ENCODE measurements at places on chromosomes 1 and 21.

DNA sequence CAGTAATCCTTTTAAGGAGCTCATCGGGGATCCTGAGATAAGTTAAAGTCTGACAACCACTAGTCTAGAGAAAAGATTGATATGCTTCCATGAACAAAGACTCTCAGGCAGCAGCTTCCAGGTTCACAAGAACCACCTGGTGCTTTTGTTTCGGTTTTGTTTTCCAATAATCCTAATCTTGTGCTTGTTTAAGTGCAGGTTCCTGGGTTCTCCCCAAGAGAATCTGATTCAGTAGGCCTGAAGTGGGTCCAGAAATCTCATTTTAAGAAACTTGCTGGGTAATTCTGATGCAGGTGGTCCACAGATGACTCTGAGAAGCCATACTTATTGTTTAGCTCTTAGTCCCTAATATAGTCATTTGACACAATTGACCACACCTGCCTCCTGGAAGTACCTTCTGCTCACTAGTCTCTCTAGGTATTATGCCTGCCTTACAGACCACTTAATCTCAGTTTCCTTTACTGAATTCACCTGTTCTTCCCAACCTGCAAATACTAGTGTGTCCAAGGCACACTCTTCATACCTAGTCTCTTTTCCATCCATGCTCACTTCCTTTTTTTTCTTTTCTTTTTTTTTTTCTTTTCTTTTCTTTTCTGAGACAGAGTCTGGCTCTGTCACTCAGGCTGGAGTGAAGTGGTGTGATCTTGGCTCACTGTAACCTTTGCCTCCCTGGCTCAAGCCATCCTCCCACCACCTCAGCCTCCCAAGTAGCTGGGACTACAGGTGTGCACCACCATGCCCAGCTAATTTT, 20.5 kb upstream of the FRRS1 start:
- peak; percentile 23 for DNase-seq

DNA sequence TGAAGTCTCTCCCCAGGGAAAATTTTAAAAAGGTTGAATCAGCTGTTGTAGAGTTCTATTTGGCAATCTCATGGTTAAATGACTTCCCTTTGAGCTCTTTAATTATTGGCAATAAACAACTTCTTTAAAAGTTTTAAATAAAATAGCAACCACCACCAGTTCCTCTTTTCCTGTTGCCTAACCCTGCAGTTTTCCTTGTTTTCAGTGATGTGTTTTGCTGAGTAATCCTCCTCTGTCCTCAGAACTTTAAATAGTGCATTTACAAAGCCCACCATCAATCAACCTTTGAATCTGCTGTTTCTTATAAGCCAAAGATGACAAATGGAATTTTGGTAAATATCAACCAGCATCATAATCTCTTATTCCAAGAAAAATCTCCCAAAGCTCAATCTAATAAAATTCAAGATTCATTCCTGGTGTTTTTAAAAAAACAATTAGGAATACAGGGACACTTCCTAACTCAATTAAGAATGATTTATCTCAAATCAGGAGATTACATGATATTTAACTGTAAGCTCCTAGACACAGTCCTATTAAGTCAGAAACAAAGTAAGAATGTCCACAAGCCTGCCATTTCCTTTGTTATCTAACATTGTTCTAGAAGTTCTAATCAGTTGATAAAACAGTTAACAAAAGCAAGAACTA, 14.8 kb downstream of the AVPR1B start:
- DNase-seq = no peak

GRCh38 chr1:6970221-6970620, 185.0 kb downstream of the CAMTA1 start:
- no peak for DNase-seq

DNA sequence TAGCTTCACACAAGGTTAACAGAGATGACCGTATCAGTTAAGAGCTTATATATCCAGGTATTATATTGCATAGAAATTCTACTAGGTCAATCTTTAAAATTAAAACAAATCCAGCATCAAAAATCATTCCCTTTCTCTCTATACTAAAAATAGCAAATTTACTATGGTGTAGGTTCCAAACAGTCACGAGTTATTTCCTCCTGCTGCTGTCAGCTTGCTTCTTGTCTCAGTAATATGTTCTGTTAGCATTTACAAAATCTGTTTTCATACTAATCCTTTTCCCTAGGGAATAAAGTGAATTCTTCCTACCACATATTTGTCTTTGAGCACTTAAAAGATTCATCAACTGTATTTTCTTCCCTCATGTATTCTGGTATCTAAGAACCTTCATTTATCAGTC, 2.5 kb downstream of the WDR26 start:
- DNase-seq = no peak

GRCh38 chr1:160733898-160734297, 5.1 kb upstream of the SLAMF7 start:
- no peak for DNase-seq

- DNase-seq = no peak
Measured at GRCh38 chr1:45654540-45655280, 30.9 kb upstream of the CCDC17 start.

Data from OCI-LY7 (cell line).